Fibroblast of lung (primary cell): ENCODE measurements at places on chromosomes 2 and 18.
A peak's percentile ranks its signal among the peaks of the same experiment; 100 is the strongest.

- no peak overlapping the region for H3K27ac ChIP-seq
- H3K4me1 ChIP-seq = no peaks in the 10 kb centered on the region
- no peaks in the 10 kb centered on the region for H3K27me3 ChIP-seq
- no peak for DNase-seq
- no peak overlapping the region for H3K4me3 ChIP-seq
These were observed 270.2 kb downstream of the GBX2 start for GRCh38 chr2:235897992-235898391.

GRCh38 chr18:25230658-25231326, 121.2 kb downstream of the ZNF521 start:
- peak; percentile 90 for DNase-seq
- no peaks in the 10 kb centered on the region for H3K27me3 ChIP-seq
- peak overlapping the region; percentile 35 for H3K4me3 ChIP-seq
- H3K27ac ChIP-seq = peak overlapping the region; percentile 76
- H3K36me3 ChIP-seq = peaks cover 8% of the 10 kb centered on the region

DNA sequence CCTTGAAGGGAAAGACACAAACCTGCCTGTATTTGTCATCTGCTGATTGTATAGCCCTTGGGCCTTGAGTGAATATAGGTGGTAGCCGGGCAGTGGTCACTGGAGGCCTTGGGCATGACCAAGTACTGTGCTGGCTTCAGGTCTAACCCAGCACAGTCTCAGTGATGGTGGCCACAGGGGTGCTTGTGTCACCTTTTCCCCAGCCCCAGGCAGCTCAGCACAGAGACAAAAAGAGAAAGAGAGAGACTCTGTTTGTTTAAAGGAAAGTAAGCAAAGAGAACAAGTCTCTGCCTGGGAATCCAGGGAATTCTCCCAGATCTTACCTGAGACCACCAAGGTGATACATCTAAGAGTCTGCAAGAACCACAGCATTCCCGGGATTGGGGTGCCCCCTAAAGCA, 39.4 kb upstream of the INPP4A start:
- DNase-seq = no peak
- no peaks in the 10 kb centered on the region for H3K36me3 ChIP-seq
- H3K27ac ChIP-seq = no peak overlapping the region
- H3K4me3 ChIP-seq = no peak overlapping the region

GRCh38 chr18:13532406-13533075, 193.8 kb downstream of the FAM210A start:
- H3K27me3 ChIP-seq = no peaks in the 10 kb centered on the region
- no peaks in the 10 kb centered on the region for H3K36me3 ChIP-seq
- H3K27ac ChIP-seq = no peak overlapping the region
- DNase-seq = no peak
